CMK (cell line): ENCODE measurements at places on chromosomes 2 and 18.

GRCh38 chr2:28292491-28292890, 100.2 kb upstream of the FOSL2 start:
- no peak for DNase-seq

DNA sequence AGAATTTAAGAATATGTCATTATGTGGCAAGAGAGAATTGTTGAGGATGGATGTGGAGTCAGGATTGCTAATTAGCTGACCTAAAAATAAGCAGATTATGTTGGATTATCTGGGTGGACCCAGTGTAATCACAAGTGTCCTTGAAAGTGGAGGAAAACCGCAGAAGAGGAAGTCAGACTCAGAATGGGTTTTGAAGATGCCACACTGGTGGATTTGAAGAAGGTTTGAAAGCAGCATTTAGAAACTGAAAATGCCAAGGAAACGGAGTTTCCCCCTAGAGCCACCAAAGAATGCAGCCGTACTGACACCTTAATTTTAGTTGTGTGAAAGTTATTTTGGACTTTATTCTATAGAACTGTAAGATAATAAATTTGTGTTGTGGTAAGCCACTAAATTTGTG, 41.6 kb upstream of the DPP10 start:
- DNase-seq, result no peak

DNA sequence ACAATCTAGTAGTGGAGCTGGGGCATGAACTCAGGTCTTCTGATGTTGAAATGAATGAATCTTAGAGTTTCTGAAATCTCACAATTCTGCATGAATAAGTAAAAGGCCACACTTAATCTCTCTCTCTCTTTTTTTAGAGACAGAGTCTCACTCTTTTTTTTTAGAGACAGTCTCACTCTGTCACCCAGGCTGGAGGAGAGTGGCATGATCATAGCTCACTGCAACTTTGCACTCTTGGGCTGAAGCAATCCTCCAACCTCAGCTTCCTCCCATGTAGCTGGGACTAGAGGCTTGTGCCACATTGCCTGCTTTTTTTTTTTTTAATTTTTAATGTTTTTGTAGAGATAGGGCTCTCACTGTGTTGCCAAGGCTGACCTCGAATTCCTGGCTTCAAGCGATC, 68.9 kb upstream of the THOC1 start:
- no peak for DNase-seq

GRCh38 chr2:10341193-10341592, 38.5 kb downstream of the HPCAL1 start:
- DNase-seq, result no peak

DNA sequence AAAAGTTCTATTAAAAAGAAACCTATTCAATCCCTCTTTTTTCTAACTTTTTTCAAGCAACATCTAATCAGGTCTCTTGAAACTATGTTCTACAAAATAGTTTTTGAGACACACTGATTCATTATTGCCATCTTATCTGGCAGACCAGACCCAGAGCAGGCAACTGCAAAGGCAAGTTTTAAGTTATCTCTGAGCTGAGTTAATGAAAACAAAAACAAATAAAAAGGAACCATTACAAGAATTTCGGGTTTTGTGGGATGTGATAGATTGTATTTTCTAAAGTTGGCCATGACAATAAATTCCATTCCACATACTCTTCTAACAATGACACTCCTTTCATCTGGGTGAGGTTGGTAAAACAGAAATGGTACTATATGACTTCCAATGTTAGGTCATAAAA, 15.2 kb upstream of the TWSG1 start:
- no peak for DNase-seq

DNA sequence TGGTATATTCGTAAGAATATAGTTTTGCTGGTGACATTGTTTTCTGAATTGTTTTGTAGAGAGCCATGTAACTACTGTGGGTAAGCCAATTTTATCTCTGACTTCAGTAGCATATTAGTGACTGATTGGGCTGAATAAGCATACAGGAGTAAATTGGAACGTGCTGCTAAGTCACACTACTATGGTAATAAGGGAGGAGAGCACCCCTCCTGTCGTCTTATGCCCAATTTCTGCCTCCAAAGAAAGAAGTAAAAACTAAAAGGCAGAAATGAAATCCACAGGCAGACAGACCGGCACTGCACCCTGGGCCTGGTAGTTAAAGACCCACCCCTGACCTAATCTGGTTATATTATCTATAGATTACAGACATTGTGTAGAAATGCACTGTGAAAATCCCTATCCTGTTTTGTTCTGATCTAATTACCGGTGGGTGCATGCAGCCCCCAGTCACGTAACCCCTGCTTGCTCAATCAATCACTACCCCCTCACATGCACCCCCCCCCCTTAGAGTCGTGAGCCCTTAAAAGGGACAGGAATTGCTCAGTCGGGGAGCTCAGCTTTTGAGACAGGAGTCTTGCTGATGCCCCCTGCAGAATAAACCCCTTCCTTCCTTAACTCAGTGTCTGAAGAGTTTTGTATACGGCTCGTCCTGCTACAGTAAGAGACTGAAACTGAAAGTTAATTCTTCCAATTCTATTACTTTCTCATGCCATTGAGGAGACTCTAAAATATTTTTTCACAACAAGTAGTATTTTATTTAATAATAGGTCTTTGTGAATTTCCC, 167.0 kb downstream of the ZNF804A start:
- no peak for DNase-seq

DNA sequence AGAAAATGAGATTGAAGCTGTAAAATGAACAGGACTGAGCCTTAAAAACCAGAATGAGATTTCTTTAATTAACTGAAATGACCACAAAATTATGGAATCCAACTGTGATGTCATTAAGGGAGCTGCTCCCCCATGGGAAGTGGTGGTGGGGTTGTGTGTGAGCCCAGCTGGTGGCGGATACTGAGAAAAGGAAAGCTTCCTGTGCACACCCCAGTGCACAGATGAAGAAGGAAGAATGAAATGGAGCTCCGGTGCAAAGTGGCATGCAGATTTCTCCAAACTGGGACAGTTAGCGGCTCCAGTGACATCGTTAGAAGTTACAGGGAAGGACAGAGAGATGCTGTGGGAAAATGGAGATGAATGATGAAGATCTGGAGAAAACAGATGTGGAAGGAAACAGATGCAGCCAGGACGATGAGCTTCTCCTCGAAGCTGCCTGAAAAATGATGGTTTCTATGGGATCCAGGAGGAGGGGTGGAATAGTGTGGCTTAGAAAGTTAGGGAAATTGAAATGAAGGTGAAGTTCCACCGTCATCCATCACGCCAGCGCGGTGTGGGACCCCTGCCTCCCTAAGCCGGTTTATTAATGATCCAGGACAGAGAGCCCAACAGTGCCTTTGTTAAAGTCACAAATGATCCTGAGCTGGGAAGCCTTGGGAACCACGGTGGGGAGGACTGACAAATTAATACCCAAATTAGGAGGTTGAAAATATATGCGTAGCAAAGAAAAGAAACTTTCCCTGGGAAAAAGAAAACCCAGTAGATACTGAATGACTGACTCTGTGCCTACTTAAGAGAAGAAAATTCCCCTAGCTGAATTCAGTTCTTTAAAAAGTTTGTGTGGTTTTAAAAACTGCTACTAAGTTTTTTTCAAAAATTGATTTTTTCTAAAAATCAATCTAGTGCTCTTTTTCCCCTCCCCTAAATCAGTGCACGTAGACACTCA, 77.2 kb downstream of the TSN start:
- DNase-seq, result no peak

DNA sequence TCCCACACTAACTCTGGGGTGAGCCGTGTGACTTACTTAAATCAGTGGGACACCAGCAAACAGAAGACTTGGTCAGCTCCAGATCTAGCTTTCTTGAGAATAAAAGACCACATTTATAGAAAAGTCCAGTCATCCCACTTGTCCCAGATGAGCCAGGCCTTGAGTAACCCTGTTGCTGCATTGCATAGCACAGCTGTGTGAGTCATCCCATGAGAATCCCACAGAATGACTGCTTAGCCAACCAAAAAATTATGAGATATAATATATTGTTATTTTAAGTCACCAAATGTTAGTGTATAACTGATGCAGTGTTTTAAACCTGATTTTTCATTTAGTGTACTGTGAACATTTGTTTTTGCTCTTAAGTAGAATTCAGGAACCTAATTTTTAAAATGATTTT, 94.2 kb upstream of the FSHR start:
- DNase-seq, result no peak

DNA sequence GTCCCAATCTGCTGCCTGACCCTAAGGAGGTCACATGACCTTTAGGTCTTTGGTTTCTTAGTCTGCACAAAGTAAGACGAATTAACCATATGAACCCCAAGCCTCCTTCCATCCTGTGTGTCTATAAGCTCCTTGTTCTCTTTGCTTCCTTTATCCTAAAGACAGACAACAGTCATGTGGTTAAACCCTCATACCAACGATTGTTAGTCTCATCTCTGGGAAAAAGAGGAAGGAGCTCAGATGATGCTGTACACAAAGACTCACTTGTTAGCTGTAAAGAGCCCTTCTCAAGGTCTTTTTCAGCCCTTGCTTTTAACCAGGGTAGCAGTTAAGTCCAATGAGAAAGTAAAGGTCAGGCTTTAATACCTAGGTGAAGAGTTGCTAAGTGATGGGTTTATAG, 443.7 kb downstream of the TNS1 start:
- DNase-seq, result no peak
